Caco-2 (cell line): ENCODE measurements at places on chromosomes 11 and 22.

DNA sequence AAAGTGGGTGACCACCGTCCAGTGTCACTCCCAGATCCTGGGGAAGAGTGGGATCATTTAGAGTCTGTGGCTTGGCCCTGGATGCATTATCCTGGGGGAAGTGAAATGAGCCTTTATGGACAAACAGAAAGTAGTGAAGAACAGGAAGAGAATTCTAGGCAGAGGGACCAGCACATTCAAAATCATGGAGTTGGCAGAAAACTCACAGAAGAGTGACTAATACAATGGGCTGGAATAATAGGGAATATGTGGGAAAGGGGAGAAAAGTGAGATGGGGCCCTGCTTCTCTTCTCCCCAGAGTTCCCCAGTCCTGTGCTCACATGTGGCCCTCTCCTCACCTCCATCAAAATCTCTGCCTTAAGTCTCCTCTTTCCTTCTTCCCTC, 84.3 kb downstream of the CCDC81 start:
- no peak for DNase-seq

GRCh38 chr11:74905326-74905725, 43.6 kb downstream of the XRRA1 start:
- DNase-seq = no peak

DNA sequence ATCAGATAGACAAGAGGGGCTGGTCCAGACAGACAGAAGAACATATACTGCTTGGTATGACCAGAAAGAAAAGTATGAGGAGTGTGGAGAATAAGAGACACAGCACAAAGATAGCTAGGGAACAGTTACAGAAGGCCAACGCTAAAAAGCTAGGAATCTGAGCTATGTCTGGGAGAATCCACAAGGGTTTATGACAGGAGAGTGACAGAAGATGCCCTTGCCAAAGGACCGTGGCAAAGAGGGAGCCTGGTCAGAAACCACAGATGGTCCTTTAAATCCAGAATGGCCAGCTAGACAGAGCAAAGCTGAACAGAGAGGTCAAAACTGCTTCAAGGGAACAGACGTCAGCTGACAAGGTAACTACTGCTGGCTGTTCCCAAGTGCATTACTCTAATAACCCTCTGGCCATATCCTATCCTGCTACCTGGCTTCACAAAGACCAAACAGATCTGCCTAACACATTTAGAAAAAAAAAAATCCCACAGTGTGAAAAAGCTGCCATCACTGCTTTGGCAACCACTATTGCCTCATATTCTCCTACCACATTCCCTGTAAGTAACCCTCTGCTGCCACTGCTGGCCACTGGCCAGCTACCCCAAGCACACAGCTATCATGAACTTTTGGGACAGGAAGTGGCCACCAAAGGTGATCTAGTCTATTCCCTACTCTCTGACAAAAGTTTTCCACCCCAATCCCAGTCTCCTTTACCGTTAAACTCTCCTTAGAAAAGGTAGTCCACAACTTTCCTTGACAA, 7.3 kb downstream of the SERGEF start:
- DNase-seq = no peak

DNA sequence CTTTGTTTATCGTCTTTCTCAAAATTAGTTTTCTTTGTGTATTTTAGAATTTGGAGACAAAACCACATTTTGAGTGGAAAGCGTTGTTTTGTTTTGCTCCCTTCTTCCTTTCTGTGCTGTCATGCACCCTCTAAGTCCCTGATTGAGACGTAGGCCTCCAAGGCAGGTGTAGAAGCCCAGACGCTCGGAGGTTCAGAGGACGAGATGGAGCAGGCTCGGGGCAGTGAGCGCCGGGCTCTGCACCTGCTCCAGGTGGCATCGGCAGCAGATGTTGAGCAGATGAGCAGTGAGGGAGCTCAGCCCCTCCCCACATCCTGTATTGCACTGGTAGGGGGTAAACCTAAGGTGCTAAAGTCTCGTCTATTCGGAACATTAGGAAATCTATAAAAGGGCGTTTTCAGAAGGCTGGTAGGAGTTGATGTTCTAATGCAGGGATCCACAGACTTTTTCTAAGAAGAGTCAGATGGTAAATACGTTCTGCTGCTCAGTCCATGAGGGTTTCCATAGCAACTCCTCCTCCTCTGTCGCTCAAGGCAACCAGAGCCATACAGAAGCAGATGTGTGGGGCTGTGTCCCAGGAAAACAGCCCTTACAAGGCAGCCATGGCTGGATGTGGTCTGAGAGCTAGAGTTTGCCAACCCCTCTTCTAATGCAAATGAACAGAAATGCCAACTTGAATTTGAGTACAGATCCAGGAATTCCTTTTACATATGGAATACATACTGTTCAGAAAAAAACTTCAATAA, 724.2 kb downstream of the BRD1 start:
- DNase-seq = no peak

GRCh38 chr11:306645-307371, 808 bp upstream of the IFITM2 start:
- no peak for DNase-seq

GRCh38 chr11:14748090-14748489, 104.5 kb downstream of the PDE3B start:
- no peak for DNase-seq

- DNase-seq = no peak
Observed at GRCh38 chr22:20982563-20982882, 426 bp downstream of the LZTR1 start.

DNA sequence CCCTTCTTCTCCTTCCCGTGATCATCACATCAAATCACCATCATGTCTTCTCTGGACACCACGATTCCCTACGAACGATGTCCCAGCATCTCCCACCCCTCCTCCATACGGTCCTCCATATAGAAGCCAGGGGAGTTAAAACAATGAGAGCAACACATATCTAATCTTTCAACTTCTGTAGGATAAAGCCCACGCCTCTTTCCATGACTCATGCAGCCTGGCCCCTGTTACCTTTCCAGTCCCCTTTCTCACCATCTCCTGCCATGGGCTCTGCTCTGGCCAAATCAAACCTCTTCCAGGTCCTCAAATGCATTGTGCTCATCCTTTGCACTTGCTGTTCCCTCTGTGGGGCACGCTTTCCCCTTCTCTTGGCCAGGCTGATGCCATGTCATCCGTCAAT, 23.6 kb downstream of the RPS6KA4 start:
- no peak for DNase-seq

- DNase-seq = no peak
Observed at GRCh38 chr11:109486129-109486528, 64.1 kb downstream of the C11orf87 start.

DNA sequence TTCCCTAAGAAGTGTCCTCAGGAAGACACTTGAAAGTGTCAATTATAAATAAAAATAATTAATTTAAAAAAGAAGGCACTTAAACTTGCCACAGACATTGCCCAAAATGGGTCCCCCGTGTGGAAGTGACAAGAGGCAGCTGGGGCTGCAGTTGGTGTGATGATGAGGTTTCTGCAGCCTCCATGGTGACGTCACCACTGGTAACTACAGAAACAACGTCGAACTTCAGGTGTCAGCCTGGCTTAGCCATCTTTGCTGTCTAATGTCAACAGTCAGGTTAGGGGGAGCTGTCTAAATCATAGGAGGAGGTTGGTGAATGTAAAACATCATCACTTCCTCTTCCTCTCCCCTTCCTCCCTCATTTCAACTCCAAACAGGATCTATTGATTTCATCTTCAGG, 328.6 kb downstream of the MN1 start:
- no peak for DNase-seq

DNA sequence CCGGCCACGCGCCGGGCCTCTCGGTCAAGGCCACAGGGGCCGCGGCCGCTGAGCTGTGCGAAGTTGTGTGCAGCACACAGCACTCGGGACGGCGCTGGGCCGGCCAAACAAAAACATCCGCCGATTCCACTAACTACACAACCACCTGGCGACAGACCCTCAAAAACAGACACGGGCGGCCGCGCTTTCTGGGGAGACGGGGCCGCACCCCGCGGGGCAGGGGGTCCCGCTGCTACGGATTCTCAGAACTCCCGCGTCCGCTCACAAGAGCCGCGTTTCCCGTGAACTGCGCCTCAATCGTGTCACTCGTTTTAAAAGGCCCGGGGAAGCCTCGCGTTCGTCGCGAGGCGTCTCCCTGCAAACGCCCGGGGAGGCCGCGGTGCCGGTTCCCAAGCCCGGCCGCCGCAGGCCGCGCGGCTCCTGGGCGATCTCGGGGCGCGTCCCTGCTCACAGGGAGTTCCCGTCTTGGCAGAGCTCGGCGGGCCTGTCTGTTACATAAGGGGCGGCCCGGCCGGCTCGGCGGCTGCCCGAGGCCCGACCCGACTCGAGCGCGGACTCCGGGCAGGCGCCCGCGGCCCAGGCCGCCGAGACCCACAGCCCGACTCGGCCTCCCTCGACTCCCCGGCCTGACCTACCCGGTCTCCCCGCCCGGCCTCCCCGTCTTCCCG, 936 bp downstream of the BRD1 start:
- DNase-seq = no peak

GRCh38 chr11:76234416-76235232, 28.3 kb upstream of the WNT11 start:
- DNase-seq = no peak

GRCh38 chr11:97361812-97362378, 972.1 kb downstream of the JRKL start:
- DNase-seq = no peak

DNA sequence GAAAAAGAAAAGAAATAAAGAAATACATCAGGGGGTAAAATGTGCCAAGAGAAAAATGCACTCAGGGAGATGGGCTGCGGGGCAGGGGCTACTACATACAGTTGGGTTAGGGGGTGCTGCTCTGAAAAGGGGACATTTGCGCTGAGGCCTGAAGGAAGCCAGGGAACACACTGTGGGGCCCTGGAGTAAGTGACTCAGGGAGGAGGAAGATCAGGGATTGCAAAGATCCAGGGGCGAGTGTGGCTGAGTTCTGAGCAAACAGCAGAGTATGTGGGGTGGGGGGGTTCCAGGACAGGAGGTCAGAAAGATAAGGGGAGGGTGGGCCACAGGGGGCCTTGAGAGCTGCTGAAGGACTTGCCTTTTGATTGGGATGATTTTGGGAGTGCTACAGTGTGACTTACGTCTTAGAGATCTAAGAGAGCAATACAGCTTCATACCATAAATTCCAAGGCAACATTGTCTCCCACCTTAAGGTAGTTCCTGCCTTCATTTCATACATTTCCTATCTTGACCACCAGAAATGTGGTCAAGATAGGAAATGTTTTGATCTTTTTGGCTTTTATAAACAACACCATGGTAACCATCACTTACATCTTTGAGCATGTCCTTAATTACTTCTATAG, 5.8 kb downstream of the A4GALT start:
- no peak for DNase-seq

- DNase-seq = no peak
Observed at GRCh38 chr22:29798801-29799200, 31.6 kb downstream of the UQCR10 start.

GRCh38 chr11:76609736-76610370, 60.7 kb downstream of the LRRC32 start:
- no peak for DNase-seq

DNA sequence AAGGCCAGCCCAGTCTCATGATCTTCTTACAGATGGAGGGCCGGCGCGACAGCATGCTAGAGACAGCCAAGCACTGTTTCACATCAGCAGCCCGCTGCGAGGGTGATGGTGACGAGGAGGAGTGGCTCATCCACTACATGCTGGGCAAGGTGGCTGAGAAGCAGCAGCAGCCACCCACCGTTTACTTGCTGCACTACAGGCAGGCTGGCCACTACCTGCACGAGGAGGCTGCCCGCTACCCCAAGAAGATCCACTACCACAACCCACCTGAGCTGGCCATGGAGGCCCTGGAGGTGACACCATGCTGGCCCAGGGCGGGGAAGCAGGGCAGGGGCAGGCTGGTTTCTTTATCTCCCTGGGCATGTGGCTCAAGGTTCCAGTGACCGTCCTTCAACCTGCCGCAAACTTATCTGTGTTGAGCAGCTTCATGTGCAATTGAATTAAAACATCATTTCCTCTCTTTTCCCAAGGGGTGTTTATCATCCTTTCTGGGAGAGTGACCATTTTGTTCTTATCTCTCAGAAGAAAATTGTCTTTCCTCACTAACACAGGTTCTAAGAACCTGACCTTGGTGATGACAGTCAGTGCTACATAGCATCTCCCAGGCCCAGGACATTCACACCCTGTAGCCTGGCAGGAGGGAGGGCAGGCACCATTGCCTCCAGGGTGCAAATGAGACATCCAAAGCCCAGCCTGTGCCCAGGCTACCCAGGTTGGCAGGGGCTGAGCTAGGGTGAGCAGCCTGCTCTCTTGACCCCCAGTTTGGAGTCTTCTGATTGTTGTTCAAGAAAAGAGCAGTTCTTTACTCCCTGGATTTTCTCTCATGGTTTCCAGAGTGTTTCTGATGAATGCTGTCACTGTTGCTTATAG, 80.7 kb downstream of the CABIN1 start:
- no peak for DNase-seq

GRCh38 chr11:75347781-75348566, 3.5 kb downstream of the ARRB1 start:
- DNase-seq = no peak

DNA sequence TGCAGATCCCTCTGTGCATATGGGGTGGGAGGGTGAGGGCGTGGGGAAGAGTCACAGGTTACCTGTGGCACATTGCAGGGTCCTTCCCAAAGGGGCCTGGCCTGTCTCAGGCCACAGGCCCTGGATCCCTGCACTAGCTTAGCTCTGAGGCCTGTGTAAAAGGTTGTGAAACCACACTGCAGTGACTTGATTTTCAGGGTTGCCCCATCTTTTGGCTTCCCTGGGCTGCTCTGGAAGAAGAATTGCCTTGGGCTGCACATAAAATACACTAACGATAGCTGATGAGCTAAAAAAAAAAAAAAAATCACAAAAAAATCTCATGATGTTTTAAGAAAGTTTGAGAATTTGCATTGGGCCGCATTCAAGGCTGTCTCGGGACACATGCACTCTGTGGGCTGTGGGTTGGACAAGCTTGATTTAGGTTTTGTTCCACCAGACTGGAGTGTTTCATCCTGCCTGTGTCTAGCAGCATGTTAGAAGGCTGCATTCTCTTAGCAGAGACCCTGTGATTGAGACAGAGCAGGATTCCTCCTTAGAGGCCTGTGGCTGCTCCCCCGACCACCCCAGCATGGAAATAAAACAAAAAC, 35.9 kb upstream of the TREH start:
- peak; percentile 57 for DNase-seq
